H4 (cell line): ENCODE measurements at places on chromosomes 1 and 21. TPM values are rescaled to one million over a fixed set of nuclear protein-coding genes. Genes with fewer than 3 reads are reported as not detected.

- no peak for DNase-seq
These were observed 220.2 kb upstream of the CSF3R start for GRCh38 chr1:36702963-36703362.

- no peak for DNase-seq
These were observed 1.1 kb upstream of the COA6 start for GRCh38 chr1:234372011-234372757.

- DNase-seq = no peak
These were observed 15.4 kb upstream of the TENT5C start for GRCh38 chr1:117590273-117590925.

- DNase-seq = peak; percentile 38
These were observed 75.7 kb upstream of the RRP15 start for GRCh38 chr1:218209351-218209861.

GRCh38 chr1:61318319-61319125 is 236.2 kb downstream of the NFIA start:
- DNase-seq = peak; percentile 75

DNA sequence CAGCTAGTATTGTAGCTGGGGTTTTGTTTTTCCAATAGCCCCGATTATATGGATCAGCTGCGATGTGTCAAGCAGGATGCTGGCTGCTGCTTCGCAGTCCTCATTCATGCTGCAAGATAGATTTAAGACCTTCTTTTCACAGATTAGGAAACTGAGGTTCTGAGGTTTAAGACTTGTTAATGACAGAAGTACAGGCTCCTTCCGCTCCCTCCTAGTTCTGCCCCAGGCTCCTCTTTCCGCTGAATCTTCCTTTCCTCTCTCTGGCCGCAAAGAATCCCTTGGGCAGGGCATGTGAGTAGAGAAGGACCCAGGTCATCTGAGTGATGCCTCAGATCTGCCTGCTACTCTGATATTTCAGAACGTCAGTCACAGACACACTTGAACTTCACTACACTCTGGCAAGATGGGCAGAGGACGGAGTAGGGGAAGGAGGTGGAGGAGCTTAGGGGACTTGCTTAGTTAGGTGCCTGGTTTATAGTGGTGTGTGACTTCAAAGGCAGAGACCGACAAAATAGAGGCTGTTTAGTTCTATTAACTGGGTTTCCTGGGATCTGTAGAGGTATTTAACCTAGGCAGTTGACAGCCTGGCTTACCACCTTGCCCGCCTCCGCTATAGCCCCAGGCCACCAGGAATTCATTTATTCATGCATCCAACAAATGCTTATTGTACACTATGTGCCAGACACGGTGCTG is 4.2 kb downstream of the IGSF21 start:
- DNase-seq = no peak

DNA sequence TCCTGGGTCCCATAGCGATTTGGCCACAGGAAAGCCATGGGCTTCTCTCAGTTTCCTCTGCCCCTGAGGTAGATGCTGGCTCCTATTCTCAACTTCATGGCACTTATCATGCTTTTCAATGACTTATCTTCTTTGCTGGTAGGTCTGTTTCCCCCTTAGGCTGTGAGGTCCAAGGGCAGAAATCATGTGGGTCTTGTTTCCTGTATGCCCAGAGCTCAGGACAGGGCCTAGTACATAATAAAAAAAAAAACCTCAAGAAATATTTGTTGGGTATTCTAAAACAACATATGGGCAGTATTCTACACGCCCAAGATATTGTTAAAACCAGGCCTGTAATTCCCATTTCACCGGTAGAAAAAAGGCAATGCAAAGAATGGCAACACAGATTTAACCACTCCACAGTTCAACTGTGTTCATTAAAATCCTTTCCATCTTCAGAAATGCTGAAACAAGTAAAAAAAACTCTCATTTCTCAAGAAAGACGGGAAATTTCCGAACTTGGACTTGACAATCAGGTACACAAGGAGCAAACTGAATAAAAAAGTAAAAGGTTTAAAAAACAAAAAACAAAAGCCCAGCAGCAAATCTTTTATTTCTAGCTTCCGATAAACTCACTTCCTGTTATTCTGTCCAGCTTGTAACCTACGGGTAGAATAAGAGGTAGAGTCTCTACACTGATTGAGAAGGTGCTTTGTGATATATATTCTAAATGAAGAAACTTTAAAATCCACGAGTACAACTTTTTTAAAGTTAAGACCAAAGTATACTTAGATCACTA is 6.3 kb upstream of the TDRD10 start:
- DNase-seq = no peak

GRCh38 chr1:17060306-17060749 is 6.5 kb upstream of the SDHB start:
- no peak for DNase-seq

- DNase-seq = peak; percentile 81
These were observed 5.4 kb upstream of the LAMC2 start for GRCh38 chr1:183180634-183181056.

GRCh38 chr1:19169642-19170041 is 40.4 kb downstream of the UBR4 start:
- no peak for DNase-seq

- DNase-seq = peak; percentile 99
These were observed 23.1 kb upstream of the UMODL1 start for GRCh38 chr21:42047821-42048613.

GRCh38 chr1:115977499-115978258 is 1.4 kb downstream of the SLC22A15 start:
- DNase-seq = peak; percentile 53

DNA sequence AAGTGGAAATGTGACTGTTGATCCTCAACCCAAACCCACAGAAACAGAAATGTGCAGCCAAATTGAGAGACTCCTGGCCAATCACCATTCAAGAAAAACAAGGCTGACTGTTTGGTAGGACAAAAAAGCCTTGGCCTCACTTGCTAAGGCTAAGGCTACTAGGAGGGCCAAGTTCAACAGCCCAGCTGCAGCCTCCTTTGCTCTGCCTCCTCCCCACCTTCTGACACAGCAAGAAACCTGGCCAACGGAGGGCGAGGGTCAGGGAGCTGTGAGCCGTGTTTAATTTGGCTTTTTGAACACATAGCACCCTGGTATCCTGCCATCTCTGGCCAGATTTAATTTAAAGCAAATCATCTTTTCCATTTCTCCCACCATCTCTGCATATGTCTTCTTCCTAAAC is 165.8 kb upstream of the RAB4A start:
- DNase-seq = no peak

CLDN17 gene
- total RNA-seq = not detected in 2 replicates

DMBX1 gene
- 0.37 TPM in 2 replicates for total RNA-seq

TMEM269 gene
- 0.04 and 0.08 TPM in 2 replicates for total RNA-seq

GPR61 gene
- not detected in 2 replicates for total RNA-seq
